ENCODE measurements at places on chromosomes 6 and 20. TPM values are rescaled to one million over a fixed set of nuclear protein-coding genes. Genes with fewer than 3 reads are reported as not detected.

DNA sequence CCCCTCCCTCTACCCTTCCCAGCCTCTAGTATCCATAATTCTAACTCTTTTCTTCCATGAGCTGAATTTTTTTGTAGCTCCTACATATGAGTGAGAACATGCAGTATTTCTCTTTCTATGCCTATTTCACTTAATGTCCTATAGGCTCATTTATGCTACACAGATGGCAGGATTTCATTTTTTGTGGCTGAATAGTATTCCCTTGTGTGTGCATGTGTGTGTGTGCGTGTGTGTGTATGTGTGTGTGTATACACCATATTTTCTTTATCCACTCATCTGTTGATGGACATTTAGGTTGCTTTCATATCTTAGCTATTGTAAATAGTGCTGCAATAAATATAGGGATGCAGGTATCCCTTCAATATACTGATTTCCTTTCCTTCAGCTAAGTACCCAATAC is 101.0 kb downstream of the ADAT2 start:
- no peak for DNase-seq

GRCh38 chr6:41690541-41691330 is 44.7 kb downstream of the TFEB start:
- DNase-seq = no peak

GRCh38 chr20:47278907-47279348 is 77.6 kb downstream of the ZMYND8 start:
- DNase-seq = peak; percentile 46

DNA sequence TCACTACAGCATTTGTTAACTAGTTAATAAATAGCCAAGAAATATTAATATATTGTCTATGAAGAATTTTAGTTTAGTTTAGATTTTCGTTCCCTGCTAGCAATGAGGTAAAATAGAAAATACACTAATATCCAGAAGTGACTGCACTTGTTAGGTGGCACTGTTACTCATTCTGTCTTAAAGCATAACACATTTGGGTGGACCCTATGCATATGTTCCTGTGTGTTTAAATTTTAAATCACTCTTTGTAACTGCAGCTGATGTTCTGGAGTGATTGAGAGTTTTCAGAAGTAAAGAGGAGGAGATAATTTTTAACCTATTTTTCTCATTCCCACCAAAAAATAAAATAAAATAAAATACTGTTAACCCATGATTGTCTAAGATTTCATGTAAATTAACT is 73.9 kb upstream of the SOX4 start:
- DNase-seq = no peak

GRCh38 chr6:75493400-75494064 is at the start of gene FILIP1:
FILIP1 (minus strand) TSS chr6:75493800; CDS start chr6:75414972, 78,828 bp downstream.
- no peak for DNase-seq

SCGN gene
- total RNA-seq = not detected

GSTA4 gene
- total RNA-seq = 46.8 TPM

TNXB gene
- total RNA-seq = not detected
